Fibroblast of skin of scalp (primary cell): ENCODE measurements at places on chromosomes 1 and 21.

GRCh38 chr1:109664671-109665070, 3.2 kb upstream of the GSTM2 start:
- no peak for DNase-seq

DNA sequence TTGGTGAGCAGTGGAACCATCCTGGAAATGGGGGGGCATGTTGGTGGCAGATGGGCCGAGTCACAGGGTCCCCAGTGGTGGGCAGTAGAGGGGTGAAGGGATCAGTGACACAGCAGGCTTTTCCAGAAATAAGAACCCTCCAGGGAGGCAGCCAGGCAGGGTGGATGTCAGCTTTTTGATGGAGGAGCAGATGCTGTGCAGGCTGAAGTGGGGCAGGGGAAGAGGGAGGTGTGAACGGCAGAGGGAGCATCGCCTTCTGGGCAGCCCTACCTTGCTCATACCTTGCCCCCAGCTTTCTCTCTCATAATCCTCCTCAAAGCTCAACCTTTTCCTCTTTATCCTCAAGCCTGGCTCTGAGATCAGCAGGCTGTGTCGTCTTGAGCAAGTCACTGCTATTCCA, 131.8 kb upstream of the IPO9 start:
- no peak for DNase-seq

- DNase-seq, result no peak
Observed at GRCh38 chr1:14780271-14780670, 181.8 kb downstream of the KAZN start.

DNA sequence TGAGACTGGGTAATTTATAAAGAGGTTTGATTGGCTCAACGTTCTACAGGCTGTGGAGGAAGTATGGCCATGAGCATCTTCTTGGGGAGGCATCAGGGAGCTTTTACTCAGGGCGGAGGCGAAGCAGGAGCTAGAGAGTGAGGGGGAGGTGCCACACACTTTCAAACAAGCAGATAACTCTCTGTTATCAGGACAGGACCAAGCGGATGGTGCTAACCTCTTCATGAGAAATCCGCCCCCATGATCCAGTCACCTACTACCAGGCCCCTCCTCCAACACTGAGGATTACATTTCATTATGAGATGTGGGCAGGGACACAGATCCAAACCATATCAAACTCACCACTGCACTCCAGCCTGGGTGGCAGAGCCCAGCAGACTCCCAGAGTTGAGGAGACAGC, 11.5 kb upstream of the LRRC47 start:
- no peak for DNase-seq

GRCh38 chr1:150579945-150580642, 684 bp upstream of the MCL1 start:
- no peak for DNase-seq

DNA sequence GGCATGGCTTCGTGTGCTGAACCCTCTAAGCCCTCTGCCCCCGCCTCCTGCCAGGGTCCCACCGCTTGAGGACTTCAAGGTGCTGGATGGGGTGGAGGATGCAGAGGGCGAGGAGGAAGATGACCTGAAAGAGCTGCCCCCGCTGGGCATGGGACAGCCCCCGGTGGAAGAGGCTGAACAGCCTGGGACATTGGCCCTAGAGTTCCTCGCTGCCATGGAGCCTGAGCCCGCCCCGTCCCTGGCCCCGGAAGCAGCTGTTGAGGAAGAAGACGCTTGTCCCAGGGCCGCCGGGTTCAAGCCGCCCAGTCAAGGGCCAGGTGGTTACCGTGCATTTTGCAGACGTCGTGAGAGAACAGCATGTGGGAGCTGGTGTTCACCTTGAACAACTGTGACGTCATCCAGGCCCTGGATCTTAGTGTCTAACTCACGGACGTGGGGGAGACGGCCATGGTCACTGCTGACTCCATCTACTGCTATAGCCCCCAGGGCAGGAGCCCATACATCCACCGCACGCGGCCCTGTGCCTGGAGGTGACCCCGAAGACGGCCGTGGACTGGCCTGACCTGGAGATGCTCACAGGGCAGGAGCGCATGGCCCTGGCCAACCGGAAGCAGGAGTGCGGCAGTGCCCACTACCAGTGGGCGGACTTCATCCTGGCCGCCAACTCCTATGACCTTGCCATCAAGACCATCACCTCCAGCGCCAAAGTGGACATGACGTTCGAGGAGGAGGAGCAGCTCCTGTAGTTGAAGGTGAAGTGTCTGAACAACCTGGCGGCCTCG, 90.1 kb downstream of the PPP1R12B start:
- no peak for DNase-seq

DNA sequence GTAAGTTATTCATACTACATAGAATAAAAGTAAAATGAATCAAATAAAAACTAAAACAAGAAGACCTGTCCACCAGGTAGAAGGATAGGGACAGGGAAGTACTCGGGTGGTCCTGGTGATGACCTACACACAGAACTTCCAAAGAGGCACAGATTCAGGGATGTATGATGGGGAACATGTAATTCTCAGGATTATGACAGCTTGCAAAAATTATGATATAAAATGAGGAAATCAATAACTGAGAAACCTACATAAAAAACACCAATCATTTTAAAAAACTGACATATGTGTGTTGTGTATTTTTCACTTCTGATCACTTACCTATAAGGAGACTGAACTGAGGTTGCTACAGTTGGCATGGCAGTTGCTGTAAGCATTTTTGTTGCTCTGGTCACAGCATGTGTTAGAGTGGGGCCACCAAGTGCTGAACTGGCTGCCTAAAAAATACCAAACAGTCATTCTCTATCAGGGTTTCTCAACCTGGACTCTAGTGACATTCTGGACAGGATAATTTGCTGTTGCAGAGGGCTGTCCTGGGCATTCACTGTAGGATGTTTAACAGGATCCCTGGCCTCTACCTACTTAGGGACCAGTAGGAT, 73.8 kb downstream of the USP24 start:
- no peak for DNase-seq

DNA sequence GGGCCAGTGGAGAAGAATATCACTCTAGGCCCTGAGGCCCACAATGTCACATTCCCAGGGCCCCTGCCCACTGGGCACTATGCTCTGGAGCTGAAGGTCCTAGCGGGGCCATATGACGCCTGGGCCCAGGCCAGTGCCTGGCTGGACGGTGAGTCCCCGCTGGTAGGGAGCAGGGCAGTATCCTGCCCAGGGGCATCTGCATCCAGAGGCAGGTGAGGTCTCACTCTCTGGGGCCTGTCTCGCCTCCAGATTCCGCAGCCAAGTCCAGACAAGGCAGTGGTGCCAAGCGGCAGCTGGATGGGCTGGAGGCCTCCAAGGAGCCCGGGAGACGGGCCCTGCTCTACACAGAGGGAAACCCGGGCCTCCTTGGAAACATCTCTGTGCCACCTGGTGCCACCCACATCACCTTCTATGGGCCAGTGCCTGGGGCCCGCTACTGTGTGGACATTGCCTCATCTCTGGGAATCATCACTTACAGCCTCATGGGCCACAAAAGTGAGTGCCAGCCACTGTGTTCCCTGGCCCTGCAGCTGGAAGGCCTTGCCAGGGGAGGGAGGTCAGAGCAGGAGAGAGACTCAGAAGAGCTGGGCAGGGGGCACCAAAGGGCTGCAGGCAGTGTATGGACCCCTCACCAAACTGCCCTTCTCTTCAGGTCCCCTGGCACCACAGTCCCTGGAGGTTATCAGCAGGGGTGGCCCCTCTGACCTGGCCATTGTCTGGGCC, 11.1 kb upstream of the PTPN7 start:
- DNase-seq, result no peak

- no peak for DNase-seq
Observed at GRCh38 chr1:194889310-194889709, 1702.9 kb upstream of the B3GALT2 start.

- DNase-seq, result peak; percentile 53
Observed at GRCh38 chr1:93907718-93908117, 1.5 kb downstream of the GCLM start.

GRCh38 chr1:65245295-65245694, 64.0 kb upstream of the DNAJC6 start:
- no peak for DNase-seq

DNA sequence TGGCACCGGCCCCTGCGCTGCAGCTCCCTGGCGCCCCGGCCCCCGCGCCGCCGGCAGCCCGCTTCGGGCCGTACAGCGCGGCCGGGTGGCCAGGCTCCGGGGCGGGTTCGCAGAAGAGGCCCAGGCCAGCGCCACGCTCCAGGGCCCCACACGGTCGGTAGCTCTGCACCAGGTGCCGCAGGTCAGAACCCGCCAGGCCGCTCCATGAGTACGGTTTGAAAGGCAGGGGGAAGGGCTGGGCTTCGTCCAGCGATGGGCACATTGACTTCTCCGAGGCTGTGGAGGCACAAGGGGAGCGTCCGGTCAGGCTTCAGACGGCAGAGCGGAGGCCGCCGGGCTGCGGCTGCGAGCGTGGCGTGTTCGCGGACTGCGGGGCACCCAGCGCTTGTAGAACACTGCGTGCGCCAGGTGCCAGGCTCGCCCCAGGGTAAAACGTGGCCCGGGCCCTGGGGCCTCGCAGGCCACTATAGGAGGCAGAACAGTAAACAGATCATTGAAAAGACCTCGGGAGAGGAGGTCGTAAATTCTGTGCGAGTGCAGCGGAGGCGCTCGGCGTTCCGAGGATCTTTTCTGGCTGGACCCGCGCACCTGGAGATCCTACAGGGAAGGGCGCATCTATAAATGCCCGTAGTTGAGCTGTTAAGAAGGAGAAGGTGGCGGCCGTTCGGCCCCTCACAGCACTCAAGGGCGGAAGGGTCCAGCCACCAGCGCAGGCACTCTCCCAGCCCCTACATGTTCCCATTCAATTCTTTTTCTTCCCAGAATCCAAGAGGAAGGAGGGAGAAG, 5.7 kb downstream of the GFI1 start:
- no peak for DNase-seq
